ENCODE measurements at places on chromosomes 16 and 17.
A peak's percentile ranks its signal among the peaks of the same experiment; 100 is the strongest.

DNA sequence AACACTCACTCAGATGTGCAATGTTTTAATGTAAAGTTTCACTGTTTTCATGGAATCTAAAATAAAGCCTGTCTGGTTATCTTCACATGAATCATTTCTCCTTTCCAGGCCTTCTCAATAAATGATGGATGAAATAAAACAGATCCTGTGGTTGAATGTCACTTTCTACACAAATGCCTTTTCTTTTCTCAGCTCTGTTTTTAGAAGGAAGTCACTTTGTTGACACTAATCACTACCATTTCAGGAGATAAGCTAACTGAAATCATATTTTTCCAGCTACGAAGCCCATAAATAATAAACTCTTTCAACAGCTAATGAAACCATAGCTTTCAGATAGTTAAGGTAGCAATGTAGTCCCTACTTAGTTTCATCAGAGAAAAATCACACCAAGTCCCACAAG, 17.9 kb downstream of the NME2 start:
- peak; percentile 67 for DNase-seq

DNA sequence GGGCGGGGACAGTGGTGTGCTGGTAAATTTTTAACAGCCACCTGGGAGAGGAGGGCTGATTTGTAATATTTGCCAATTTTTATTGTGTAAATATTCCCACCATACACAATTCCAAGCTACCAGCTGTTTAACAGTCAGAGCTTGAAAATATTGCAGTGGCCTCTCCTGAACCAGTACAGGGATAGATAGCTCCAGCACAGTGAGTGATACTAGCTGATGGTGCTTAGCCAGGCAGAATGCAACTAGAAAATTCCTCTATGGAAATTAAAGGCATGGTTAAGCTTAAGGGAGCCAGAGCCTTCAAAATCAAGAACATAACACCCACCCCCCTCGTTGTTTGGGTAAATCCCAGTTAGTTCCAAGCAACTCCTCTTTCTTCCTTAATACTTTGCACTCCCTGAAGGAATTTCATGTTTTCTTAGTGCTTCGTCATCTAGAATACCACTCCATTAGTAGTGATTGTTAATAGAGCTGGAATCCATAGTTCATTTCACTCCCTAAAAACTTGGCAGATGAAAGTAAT, 96.6 kb downstream of the CYB561 start:
- no peak for DNase-seq

DNA sequence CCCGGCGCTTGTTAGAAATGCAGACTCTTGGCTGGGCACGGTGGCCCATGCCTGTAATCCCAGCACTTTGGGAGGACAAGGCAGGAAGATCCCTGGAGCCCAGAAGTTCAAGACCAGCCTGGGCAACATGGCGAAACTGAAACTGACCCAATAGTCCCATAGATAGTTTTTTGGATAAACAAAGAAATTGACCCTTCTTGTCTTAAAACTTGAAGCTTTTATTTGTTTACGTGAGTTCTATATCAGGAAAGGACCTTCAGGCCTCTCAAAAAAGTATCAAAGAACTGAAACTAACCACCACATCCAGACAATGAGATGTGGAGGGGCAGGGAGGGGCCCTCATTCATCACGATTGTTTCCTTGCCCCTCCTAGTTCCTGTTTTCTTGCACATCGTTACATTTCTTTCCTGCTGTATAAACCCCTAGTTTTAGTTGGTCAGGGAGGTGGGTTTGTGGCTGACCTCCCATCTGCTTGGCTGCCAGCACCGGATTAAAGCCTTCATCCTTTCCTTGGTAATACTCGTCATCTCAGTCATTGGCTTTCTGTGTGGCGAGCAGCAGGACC, 29.9 kb upstream of the PRM1 start:
- DNase-seq, result no peak

GRCh38 chr16:12614662-12615278, 188.9 kb downstream of the CPPED1 start:
- peak; percentile 19 for DNase-seq

GRCh38 chr17:15078570-15078969, 186.6 kb downstream of the PMP22 start:
- no peak for DNase-seq

- DNase-seq, result no peak
Measured at GRCh38 chr16:28951410-28951943, 740 bp downstream of the NFATC2IP start.

DNA sequence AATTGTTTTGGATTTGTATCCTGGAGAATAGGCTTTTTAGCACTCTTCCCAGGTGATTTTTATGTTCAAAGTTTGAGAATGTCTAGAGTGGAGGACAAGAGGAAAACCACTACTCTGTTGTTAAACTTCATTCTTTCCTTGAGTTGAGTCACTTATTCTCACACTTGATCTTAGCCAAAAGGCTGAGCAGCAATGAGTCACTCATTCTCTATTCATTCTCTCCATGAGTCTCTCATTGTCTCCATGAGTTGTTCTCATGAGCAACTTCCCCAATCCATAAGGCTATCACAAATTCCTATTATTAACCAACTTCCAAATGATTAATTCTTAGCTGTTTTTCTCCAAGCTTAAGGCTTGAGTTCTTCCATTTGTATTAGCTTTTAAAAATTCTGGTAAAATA, 1393.3 kb downstream of the CDH8 start:
- DNase-seq, result no peak

- no peak for DNase-seq
Measured at GRCh38 chr17:8644507-8644902, 14.0 kb upstream of the MYH10 start.

DNA sequence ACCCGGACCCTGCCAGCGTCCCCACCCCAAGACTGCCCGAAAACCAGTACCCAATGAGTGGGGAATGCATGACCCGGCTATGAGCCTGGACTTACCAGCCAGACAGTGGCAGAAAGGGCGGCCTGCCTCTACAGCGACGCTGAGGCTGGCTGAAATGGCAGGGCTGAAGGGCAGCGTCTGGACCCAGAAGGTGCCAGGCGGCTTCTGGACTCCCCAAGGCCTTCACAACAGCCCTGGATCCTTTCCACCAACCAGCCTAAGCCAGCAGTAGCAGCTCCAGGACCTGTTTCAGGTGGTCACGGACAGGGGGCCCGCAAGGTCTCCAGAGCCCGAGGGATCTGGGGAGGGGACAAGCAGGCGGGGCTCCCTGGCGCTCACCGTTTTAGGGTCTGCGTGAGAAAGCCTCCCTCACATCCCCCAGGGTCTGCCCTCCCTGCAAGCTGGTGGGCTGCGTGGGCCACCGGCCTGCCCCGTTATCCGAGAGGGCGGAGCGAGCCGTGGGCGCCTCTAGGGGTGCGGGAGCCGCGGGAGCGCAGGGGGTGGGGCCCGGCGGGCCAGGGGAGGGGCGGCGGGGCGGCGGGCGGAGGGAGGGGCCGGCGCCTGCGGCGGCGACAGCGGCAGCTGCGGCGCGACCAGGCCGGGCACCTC, at the start of gene RIPOR1:
Gene RIPOR1, plus strand, starts transcription at position 608 of the 648 bp plus-strand sequence. CDS start 9,618 bp downstream, outside the sequence.
- DNase-seq, result peak; percentile 52

GRCh38 chr16:58157239-58157638, 28.1 kb upstream of the CFAP20 start:
- DNase-seq, result no peak

- no peak for DNase-seq
Measured at GRCh38 chr17:12579288-12579687, 86.4 kb upstream of the MYOCD start.

- peak; percentile 65 for DNase-seq
Measured at GRCh38 chr16:750485-750884, 9.7 kb upstream of the CIAO3 start.

DNA sequence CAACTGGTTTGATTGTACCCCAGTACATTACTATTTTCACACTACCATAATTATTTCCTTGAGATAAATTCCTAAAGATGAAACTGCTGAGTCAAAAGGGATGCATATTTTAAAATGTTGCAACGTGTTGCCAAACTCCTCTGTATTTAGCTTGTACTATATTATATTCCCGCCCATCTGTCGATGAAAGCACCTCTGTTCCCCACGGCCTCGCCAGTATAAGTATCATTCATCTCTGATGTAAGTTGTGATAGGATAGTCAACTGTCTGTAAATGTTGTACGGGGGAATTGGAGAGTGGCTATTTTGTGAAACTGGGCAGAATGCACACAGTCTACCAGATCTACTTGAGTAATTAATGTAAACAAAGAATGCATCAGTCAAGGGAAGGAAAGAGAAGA, 47.7 kb upstream of the TNRC6A start:
- no peak for DNase-seq

- DNase-seq, result no peak
Measured at GRCh38 chr16:75529056-75529905, 6.6 kb downstream of the CHST5 start.

GRCh38 chr17:79201119-79201518, 126.5 kb downstream of the ENGASE start:
- no peak for DNase-seq

GRCh38 chr17:10177131-10177912, 21.1 kb downstream of the GAS7 start:
- no peak for DNase-seq

DNA sequence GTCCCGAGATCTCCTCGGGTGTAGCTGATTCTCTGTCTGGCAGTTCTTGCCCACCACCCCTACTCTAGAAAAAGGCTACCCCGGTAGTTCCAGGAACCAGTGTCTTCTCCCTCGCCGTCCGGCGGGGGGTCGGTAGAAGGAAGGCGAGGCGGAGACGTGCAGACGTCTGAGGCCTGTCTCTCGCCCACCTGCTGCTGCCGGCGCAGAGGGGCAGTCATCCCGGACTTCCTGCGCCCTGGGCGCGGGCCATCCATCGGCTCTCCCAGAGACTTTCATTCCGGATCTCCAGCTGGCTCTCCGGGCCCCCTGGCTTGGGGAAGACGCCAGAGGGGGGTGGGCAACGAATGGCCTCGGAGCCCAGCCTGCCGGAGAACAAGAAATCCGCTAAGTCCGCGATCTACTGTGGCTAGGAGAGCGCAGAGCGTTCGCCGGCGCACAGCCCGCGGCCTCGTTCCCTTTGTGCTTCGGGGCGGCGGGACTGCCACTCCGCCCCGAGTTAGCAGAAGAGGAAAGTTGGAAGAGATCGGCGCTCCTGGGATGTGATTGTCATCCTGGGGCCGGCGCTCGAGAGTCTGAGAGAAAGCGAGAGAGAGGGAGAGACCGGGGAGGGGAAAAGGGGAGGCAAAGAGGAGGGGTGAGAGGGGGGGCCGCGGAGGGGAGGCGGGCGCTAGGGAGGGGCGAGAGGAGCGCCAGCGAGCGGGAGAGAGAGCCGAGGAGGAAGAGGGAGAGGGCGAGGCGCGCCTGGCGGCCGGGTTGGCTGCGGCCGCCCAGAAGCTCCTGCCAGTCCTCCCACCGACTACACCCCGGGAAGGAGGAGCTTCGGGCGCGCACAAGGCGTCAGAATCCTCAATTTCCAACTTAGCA, at the start of gene IRX5:
Gene IRX5, plus strand, starts transcription at position 861 of the 864 bp plus-strand sequence. CDS start 334 bp downstream, outside the sequence.
- DNase-seq, result peak; percentile 92

DNA sequence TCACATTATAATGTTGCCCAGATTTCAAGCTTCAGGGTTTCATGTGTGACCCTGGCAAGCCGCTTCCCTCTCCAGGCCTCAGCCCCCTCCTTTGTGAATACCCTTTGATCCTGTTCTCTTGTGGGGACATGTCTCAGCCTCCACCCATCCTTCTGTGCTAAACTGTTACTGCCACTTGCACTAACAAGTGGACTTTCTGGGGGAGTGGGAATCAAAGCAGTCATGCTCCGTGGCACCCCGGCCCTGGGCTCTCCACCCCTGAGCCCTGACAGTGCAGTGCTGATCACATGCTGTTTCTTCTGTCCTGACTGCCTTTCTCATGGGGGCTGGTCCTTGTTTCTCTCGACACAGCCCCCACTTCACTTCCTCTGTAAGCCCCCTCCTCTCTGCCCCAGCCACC, 9.7 kb upstream of the DCAF7 start:
- DNase-seq, result no peak

GRCh38 chr16:785563-786535, 2.3 kb downstream of the RPUSD1 start:
- DNase-seq, result peak; percentile 65

- no peak for DNase-seq
Measured at GRCh38 chr16:48433116-48433849, 48.1 kb upstream of the SIAH1 start.

- DNase-seq, result no peak
Measured at GRCh38 chr16:79284766-79285165, 315.8 kb downstream of the MAF start.

- DNase-seq, result peak; percentile 95
Measured at GRCh38 chr17:2138318-2138717, 83.4 kb downstream of the HIC1 start.

- no peak for DNase-seq
Measured at GRCh38 chr16:84137769-84138357, 7.1 kb downstream of the HSDL1 start.

GRCh38 chr17:19361944-19362276, 613 bp downstream of the B9D1 start:
- DNase-seq, result no peak

DNA sequence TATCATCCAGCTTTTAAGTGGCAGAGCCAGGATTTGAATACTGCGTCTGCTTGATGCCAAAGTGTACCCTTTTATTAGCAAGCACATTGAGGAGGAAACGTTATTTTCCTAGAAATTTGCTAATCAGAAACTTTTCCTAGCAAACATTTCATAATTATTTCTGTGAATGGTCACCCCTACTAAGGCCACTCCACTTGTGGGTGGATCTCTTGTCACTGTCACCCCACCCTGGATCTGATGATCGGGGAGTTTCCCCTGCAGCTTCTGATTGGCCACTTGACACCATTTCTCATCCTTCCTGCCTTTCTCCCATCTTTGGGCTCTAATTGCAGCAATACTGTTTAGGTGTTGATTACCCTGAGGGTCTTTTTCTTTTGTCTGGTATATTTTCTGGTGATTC, 35.9 kb downstream of the GPRC5B start:
- DNase-seq, result no peak

GRCh38 chr16:89359264-89360147, 130.9 kb downstream of the ANKRD11 start:
- no peak for DNase-seq

Measured in SK-N-DZ (cell line).